HAP-1 (cell line): ENCODE measurements at places on chromosomes 5 and 9.

GRCh38 chr9:91949392-91949945 lies 559 bp downstream of the ROR2 start:
- no peak for DNase-seq

GRCh38 chr5:112434641-112435040 lies 15.6 kb upstream of the EPB41L4A start:
- no peak for DNase-seq

DNA sequence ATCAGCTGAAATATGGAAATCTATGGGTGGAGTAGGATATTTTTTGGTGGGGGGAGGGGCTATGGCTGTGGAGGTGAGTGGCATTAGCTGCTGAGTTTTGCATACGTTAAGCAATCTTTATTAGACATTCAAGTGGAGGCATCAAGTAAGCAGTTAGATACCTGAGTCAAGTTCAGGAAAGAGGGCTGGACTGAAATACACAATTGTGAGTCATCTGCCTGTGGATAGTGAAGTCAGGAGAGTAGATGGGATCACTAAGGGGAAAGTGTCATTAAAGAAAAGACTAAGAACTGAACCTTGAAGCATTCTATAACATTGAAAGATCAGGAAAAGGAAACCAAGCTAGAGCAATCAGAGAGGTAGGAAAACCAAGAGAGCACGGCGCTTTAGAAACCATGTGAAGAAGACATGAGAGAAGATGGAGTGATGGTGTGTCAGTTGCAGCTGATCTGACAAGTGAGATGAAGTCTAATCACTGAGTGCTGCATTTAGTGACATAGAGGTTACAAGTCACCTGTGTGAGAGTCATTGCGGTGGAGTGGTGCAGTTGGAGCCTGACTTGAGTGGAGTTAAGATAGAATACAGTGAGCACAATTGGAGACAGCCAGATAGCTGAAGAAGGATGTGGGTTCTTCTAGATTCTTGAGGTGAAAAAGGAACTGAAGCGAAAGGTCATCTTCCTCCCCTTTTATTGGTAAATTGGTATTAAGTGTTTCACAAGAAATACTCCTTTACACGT lies 88.7 kb downstream of the PIP5K1B start:
- no peak for DNase-seq

GRCh38 chr5:117138523-117138922 lies 563.9 kb upstream of the SEMA6A start:
- no peak for DNase-seq

DNA sequence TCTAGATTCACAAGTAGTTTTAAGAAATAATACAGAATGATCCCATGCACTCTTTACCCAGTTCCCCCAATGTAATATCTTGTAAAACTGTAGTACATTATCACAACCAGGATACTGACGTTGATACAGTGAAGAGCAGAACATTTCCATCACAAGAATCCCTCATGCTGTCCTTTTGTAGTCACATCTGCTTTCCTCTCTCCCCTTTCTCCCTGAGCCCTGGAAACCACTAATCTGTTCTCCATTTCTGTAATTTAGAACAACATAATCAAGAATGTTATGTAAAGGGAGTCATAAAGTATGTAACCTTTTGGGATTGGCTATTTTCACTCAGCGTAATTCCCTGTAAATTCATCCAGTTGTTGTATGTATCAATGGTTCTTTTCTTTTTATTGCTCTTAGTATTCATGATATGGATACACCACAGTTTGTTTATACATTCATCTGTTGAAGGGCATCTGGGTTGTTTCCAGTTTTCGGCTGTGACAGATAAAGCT lies 61.1 kb downstream of the ERCC6L2 start:
- DNase-seq, result peak; percentile 52

DNA sequence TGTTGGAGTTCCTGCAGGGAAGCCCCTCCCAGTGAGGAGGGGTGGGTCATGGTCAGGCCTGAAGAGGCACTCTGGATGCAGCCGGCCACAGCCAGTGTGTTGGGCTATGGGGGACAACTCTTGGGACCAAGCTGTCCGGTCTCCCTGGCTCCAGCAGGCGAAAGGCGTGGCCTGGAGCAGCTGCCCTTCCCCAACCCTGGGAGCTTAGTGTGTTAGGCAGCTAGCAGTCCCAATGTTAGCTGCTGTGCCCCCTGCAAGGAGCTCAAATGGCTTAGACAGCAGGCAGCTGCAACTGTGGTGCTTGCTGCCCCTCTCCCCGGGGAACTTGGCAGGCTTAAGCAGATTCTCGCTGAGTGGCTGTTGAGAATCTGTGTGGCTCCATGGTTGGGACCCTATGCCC lies 67.5 kb upstream of the ACTBL2 start:
- DNase-seq, result no peak

- peak; percentile 46 for DNase-seq
These were observed 4.5 kb upstream of the PCDH1 start for GRCh38 chr5:141882594-141883183.

- DNase-seq, result no peak
These were observed 835 bp upstream of the DND1 start for GRCh38 chr5:140674211-140674610.

- DNase-seq, result no peak
These were observed 93.3 kb upstream of the RAI14 start for GRCh38 chr5:34562791-34563190.

- DNase-seq, result peak; percentile 69
These were observed 17.5 kb downstream of the WHRN start for GRCh38 chr9:114487607-114488300.

DNA sequence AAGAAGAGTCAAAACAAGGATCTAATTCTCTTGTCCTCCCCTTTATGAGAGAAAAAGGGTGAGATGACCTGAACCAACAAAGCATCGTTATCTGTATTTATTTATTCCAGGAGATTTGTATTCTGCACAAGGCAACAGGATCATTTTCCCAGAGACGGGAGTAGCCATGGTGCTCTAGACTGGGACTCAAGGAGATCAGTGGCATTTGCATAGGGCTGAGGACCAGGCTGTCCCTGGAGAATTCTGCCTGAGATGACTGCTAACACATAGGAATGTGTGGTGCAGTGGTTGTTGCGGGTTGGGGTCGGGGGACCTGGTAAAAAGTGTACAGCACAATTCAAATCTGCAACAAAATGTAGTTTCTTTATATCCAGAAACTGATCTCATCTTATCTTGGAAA lies 22.3 kb upstream of the ZNF474 start:
- no peak for DNase-seq

GRCh38 chr5:123490974-123491373 lies 21.0 kb upstream of the CSNK1G3 start:
- DNase-seq, result no peak

DNA sequence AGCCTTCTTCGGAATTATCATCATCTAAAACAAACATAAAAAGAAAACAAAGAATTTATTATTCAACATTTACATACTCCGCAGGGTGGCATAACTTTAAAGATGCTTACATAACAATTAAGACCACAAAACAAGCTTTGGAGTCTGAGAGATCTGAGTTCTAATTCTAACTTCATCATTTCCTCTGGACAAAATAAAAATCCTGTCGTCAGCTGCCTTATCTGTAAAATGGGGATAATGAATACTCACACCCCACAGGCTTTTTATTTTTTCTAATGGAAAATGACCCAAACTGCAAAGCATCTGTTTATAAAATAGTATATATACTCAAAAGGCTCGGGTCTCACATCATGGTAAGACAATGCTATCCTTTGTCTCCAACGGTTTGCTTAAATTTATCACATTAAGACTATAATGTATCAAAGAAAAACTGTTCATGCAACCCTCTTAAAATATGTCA lies 4.3 kb downstream of the ARRDC3 start:
- DNase-seq, result no peak

GRCh38 chr5:79149433-79149832 lies 37.8 kb downstream of the BHMT start:
- DNase-seq, result no peak

- peak; percentile 5 for DNase-seq
These were observed 617.8 kb downstream of the PDE4D start for GRCh38 chr5:59275510-59276324.

DNA sequence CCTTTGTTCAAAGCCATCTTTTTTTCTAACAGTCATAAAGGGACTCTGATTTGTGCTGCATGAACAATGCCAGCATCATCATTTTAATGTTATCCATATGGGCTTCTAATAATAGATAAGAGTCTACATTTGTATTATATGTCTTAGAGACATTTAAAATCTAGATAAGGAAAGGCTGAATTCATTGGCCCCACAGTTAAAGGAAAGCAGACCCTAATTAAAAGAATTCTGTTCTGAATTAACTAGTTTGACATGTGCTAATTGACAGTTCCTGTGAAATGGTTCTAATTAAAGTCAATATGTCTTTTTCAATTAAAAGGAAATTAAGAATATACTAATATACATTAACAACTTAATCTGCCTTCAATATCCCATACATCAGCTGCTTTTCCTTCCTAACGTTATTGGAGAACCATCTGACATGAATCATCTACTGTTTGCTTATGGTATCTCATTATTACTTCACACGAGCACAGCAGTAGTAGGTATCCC lies 104.7 kb downstream of the NR2F1-AS1 start:
- DNase-seq, result no peak

- no peak for DNase-seq
These were observed 45.8 kb downstream of the CDH10 start for GRCh38 chr5:24598956-24599355.

- DNase-seq, result no peak
These were observed 142.1 kb upstream of the NMUR2 start for GRCh38 chr5:152547202-152547601.

DNA sequence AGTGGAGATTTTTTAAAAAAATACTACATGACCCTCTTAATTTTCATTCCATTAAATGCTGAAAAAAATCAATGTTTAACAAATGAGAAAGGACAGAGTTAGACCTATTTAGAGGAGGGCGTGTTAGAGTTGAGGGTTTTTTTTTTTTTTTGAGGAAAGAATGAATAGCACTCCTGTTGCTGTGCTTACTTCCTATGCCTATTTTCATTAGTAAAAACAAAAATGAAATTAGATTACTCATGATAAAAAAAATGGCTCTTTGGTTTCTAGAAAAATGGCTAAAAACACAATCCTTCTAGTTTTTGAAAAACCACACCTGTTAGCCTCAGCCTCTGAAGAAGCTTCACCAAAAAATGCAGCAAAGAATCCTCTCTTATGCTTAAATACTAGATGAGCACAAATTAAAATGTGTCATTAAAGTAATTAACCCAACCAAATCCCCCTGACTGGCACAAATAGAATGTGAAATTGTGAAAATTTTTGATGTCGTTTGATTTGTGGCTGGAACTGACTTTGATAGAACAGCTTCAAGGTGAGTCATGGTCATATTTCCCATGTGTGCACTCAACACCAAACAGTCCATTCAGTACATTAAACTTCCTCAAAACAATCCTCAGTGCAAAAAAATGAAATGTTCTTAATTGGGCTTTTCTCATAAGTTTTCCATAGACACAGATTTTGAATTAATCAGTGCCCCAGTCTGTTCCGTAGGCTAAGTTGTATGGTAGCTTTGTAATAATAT lies 98.0 kb downstream of the MACIR start:
- DNase-seq, result no peak

DNA sequence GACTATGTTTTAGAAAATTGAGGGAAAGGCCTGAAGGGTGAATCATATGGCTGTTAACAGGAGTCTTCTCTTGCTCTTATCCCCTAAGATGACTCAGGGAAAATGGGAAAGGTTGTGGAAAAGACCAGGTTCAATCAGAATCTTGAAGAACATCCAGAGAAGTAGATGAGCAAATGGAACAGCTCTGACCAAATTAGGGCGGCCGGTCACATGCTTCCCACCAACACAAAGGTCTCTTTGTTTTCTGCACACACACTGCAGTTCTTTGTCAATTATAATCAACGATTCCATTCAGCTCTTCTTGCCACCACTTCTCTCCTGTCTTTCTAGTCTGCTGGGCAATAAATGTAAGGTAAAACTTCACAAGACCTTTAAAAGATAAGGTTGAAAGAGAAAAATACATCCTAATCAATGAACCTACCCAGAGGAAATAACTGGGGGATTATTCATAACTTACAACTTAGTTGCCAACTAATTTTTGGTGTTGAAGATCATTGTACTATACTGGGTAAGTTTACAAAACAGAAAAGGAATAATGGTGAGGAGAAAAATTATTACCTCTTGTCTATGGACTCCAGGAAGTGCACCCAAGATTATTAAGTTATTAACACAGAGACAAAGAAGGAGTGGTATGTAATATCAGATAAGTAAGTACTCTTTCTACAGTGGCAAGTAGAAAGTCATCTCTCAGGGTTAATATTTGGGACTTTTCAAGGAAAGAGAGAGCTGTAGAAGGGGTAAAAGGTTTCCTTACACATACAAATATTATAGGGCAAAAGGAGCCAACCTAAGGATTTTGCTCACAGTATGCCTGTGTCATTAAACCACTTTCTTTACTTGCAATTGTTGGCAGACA lies 441.9 kb upstream of the PIK3R1 start:
- DNase-seq, result no peak

DNA sequence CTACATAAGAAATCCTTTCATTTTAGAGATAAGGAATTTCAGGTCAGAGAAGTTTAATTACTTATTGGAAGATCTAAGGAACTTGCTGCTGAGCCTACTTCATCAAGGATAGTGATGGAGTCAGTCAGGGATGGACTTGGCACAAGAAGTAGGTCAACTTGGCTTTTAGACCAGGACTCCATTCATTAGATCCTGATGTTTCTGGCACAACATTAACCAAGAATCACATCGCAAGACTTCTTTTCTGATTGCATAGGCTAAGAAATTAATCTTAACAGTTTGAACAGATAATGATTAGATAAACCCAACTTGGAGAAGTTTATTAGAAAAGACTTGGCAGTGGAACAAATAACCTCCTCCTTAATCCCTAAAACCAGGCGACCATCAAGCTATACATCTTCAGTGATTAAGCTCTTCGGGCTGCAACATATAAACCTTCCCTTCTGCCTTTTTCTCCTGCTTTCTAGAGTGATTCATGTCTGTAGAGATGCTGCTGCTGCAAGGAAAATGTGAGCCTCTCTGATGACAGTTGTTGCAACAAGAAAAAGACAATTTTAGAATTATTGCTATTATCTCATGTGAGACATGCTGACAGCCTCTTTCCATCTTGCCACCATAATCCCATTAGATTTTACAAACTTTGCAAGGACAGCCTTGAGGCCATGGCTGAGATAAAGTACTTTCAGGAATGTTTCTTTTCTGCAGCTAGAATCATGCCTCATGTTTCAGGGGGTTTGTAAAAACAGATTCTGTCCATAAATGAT lies 207.9 kb upstream of the SLC27A6 start:
- no peak for DNase-seq

- no peak for DNase-seq
These were observed 105.6 kb downstream of the ADAMTSL1 start for GRCh38 chr9:18579536-18579935.

DNA sequence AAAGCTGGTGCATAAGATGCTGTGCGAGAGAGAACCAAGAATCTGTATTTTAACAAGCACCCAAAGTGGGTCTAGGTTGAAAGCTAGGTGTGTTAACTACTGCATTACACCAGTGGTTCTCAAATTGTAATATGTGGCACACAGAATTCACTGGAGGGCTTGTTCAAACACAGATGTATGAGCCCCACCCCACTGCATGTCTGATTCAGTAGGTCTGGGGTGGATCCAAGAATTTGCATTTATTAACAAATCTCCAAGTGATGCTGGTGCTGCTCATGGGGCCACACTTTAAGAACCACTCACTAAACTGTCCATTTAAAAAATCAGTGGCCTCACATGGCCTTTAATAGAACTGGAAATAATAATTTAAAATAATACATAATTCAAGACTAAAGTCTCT lies 40.4 kb downstream of the LPAR1 start:
- DNase-seq, result no peak
